T-helper 2 cell (primary cell): ENCODE measurements at places on chromosomes 2 and 18.

DNA sequence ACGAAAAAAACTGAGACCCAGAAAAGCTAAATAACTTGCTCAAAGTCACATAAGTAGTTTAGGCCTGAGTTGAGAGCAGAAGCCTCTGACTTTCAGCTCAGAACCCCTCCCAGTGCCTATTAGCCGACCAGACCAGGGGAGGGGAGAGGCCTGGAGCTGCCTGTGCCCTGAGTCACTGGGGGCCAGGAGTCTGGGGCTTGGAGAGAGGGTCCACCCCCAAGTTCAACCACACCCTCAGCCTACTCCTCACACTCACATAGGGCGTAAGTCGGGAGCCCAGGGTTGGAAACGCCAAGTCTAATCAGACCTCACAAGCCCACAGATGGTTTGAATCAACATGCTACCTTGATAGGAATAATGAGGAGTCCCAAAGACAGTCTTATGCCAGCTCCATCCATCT is 12.6 kb upstream of the PKDCC start:
- DNase-seq, result no peak

DNA sequence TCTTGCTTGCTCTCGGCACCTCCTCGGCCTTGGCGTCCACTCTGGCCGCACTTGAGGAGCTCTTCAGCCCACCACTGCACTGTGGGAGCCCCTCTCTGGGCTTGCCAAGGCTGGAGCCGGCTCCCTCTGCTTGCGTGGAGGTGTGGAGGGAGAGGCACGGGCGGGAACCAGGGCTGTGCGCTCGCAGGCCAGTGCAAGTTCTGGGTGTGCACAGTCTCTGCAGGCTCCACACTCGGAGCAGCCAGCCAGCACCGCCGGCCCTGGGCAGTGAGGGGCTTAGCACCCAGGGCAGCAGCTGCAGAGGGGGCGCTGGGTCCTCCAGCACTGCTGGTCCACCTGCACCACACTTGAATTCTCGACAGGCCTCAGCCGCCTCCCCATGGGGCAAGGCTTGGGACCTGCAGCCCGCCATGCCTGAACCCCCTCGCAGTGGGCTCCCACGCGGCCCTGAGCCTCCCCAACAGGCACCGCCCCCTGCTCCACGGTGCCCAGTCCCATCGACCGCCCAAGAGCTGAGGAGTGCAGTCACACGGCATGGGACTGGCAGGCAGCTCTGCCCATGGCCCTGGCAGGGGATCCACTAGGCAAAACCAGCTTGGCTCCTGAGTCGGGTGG is 411.2 kb upstream of the CHAC2 start:
- no peak for DNase-seq

DNA sequence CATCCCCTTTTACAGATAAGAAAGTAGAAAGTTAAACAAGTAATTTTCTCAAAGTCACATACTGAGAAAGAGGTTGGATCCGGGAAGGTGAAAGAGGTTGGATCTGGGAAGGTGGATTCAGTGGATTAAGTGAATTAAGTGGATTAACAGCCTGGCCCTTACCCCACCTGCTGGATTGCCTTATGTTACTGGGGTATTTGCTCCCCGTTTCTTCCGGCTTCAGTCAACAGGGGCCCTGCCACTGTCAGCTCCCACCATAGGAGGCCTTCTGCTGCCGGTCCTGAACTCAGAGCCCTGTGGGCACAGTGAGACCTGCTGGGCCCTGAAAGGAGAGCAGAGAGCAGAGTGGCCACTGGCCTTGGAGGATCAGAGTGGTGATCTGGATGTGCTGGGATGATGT is 113.2 kb downstream of the VAPA start:
- DNase-seq, result no peak

DNA sequence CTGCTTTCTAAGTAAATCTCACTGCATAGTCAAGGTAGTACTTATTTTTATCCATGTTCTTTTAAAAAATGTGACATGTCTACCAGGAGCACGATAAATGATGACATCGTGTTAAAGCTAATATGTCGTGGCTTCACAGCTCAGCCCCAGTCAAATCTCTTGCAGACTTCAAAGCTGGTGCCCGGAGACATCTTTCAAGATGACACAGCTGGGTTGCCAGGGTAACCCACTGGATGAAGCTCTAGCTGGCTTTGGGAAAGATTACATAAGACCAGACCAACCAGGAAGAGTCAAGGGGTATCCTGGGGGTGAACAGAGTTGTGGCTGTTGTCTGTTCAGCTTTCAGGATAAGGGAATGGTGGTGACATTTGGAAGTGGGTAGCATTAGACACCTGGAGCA is 67.8 kb downstream of the VSNL1 start:
- no peak for DNase-seq

- no peak for DNase-seq
Observed at GRCh38 chr2:98898423-98898841, 37.6 kb downstream of the CRACDL start.

DNA sequence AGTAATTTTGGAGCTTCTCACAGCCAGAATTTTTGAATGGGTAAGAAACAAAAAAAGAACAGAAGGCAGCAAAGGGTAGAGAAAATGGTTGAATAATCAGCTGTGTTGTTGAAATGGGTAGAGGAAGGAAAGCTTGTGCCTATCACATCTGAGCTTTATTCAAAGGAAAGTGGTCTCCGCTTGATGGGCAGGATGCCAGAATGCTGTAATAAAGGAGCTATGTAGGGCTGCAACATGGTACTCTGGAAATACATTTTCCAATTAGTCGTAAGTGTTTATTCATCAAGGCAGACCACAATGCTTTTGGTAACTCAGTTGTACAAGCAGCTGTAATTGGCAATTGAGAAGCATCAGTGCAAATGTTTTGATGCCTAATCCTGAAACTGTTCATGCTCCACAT is 196.9 kb downstream of the ICOS start:
- no peak for DNase-seq

DNA sequence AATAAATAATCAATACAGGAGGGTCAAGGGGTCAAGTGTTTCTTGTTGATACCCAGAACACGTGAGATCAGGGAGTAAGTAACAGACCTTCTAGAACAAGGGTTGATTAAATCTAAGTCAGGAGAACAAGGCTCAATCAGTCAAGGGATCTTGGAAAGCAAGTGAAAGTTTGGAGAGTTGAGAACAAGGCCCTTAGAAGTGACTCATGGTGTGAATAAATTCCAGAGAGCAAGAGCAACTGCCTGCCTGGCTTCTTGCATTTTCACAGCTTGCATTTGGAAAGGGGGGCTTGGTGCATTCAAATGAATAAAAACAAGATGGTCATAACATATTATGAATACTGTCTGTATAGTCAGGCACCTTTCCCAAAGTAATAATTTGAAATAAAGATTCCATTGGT is 256.1 kb downstream of the DPP10 start:
- DNase-seq, result no peak

GRCh38 chr2:168796583-168797285 is 5.7 kb upstream of the NOSTRIN start:
- no peak for DNase-seq

DNA sequence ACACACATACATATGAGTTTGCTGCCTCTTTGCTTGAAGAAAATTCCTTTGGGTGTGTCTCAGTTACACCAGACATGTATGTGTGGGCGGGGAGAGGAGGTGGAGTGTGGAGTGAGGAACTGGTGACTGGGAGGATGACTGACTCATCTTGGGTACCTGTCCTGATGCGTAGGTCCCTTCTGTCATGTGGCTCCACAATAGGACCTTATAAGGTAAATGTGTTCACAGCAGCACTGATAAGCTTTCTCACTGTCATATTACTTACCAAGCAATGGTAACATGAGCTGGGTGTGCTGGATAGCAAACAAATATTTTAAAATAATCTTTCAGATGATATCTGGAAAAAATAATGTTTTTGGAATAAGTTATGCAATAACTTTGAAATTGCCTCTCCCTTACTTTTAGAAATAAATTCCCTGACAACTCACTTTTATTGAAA is 45.1 kb downstream of the SLC9A2 start:
- peak; percentile 27 for DNase-seq

GRCh38 chr2:44360749-44361329 is 455 bp downstream of the PREPL start:
- DNase-seq, result peak; percentile 0

DNA sequence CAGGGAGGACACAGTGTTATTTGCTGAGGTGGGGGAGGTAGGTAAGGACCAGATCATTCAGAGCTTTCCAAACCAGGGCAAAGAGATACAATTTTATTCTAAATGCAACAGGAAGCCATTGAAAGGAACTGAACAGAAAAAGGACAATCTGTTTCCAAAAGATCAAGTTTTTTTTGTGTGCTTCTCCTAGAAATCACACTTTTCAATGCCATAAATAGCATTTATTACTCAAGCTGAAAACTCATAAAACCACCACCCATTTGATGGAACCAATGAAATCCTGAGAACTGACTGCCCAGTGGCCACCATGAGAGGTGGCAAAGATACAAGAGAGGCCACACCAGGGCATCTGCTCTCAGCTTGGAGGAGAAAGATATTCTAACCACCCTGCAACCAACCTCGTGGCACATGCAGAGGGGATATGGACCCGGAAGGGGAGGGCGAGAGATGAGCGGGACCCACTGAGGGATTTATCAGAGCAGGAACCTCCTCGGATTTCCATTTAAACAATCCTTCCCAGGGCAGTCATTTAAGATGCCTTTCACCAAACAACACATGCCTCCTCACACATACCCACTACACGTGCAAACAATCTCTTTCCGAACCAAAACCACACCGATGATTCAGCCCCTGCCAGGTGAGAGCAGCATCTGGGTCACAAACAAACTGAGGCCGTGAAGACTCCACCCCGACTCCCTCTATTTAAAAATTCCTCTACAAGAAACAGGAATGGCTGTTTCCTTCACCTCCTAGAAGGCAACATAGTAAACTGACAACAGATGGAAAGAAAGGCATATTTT is 8.8 kb downstream of the CYB5A start:
- DNase-seq, result no peak

- no peak for DNase-seq
Observed at GRCh38 chr2:178279142-178279541, 84.8 kb downstream of the OSBPL6 start.

GRCh38 chr2:27651056-27651455 is 12.4 kb downstream of the SUPT7L start:
- no peak for DNase-seq

GRCh38 chr2:168767258-168767657 is 35.2 kb upstream of the NOSTRIN start:
- DNase-seq, result no peak

DNA sequence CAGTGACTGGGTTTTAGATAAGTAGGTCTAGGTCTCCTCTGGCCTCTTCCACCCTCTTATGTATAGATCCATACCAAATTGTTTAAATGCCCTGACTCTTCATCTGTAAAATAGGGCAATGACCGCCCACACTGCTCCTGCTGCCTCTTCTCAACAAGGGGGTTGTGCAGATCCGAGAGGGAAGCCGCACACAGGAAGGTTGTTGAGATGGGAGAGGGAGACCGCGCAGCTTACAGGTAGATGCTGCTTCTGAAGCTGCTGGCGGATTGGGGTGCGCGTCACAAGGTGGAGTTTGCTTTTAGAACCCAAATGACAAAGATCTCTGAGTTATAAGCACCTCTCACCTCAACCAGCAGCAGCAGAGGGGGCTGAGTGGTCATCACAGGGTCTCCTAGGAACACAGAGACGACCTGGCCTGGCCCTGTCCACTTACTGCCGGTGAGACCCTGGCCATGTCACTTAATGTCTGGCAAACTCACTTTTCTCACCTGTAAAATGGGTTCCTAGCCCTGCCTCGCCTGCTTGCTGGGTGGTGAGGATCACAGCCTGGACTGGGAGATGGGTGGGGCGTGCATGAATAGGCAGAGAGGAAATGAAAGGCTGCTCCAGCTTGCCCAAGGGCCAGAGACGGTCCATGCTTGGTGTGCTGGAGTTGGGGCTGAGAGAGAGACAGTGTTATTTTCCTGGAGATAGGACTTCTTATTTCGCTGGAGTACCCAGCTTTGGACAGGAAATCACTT is 251.3 kb downstream of the EIPR1 start:
- no peak for DNase-seq

- no peak for DNase-seq
Observed at GRCh38 chr2:38454081-38454480, 77.0 kb upstream of the ATL2 start.

DNA sequence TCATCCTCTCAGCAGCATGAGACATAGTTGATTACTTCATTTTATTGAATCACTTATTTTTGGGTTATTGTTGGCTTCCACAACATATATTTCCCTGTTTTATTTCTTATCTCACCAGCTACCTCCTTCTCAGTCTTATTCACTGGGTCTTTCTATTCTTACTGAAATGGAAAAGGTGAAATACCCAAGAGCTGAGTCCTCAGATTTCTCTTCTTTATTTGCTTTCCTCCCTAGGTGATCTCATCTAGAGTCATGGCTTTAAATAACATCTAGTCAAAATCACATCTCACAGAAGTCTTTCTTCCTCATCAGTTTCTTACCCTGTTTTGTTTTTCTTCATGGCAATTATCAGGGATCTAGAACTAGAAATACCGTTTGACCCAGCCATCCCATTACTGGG is 105.0 kb upstream of the RBBP8 start:
- no peak for DNase-seq

- DNase-seq, result no peak
Observed at GRCh38 chr2:32941944-32942690, 4.6 kb upstream of the LTBP1 start.

- no peak for DNase-seq
Observed at GRCh38 chr2:134199123-134199522, 54.7 kb upstream of the MGAT5 start.

DNA sequence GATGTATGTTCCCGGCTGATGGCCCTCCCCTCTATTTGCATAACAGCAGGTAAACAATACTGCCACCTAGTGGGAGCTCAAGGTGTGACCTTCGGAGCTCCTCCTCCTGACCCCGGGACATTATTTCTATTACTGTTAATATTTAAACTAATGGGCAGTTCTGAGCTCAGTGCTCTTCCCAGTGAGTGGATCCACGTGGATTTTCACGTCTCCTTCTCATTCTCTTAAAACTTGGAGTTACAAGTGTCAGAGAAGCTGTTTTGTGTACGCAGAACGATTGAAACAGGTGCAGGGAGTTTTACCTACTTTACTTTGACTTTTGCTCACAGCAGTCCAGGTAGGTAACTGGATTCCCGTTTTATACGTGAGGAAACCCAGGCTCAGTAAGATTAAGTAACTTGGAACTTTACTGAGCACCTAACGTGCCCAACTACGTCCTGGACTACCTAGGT is 127.3 kb downstream of the PRKCE start:
- DNase-seq, result no peak

GRCh38 chr2:206250041-206250897 is 24.2 kb upstream of the ZDBF2 start:
- DNase-seq, result no peak

DNA sequence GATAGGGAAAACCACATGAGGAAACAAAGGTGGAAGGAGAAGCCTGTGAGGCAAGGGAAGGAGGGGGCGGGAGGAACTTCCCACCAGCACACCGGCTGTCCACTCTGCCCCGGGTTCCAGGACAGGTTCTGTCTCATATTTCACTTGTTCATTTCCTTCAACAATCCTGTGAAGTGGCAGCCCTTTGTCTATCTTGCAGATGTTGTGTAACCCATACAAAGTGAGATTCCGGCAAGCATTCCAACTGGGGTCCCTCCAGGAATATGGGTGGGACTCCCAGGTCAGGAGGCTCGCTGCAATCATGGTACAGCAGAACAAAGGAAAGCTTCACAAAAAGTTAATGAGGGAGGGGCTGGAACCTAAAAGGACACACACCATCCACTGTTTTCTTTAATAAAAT is 271.3 kb upstream of the PXDN start:
- no peak for DNase-seq
